ENCODE measurements at places on chromosomes 11 and 22.
A peak's percentile ranks its signal among the peaks of the same experiment; 100 is the strongest.

DNA sequence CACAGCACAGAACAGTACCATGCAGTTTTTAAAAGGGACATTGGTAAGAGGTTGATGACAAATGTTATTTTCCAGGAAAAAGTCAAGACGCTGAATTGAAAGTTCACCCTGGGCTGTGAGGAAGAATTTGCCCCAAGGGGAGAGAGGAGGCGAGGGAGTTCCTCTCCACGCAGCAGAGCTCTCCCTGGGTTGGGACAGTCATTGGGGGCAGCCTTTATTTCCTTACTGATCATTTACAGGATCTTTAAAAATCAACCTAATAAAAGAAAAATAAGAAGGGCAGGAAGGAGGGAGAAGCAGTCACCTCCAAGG is 49.9 kb upstream of the WNT7B start:
- no peak for DNase-seq

GRCh38 chr11:73335204-73335923 is 27.3 kb downstream of the ARHGEF17 start:
- DNase-seq = peak; percentile 62

- DNase-seq = no peak
Observed at GRCh38 chr11:44174842-44175241, 79.4 kb downstream of the EXT2 start.

GRCh38 chr11:65382804-65383368 is 440 bp upstream of the SLC25A45 start:
- DNase-seq = no peak

GRCh38 chr22:50688448-50688847 is 15.8 kb downstream of the SHANK3 start:
- DNase-seq = no peak

DNA sequence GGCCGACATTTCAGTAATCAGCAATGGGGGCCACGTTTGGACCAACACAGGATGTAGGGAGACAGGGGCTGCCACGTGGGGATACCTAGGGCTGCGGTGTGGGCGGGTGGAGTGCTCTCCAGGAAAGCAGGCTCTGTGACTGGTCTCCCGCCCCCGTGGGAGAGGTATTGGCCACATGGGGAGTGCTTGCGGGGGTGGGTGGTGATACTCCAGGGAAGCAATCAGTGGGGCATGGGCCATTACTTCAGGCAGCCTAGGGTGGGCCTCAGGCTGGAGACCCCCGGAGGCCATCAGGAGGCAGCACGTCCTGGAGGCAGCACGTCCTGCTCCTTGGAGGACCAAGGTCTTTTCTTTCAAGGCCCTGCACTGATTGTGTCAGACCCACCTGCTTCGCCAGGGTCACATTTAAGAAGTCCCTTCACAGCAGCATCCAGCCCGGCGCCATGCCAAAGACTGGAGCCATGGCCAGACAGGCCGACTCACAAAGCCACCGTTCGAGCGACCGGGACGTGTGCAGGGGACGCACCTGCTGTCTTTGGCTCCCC is 3.0 kb upstream of the MUC2 start:
- DNase-seq = no peak

DNA sequence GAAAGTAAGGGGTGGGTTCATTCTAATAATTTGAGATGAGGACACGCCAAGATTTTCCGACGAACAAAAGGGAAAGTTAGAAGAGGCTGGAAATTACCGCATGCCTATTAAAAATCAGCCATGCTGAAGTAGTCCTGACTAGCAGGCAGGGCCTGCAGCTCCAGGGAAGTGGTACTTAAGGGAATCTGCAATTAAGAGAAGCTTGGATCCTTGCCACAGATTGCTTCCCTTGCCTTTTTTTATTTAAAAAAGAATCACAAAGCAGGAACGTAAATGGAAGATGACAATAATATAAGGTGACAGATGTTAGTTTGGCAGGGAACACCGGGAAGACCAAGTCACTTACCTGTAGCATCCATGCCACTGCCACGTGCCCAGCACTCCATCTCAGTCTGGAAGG is 359.3 kb downstream of the CADM1 start:
- no peak for DNase-seq

GRCh38 chr11:134667175-134667500 is 255.1 kb upstream of the B3GAT1 start:
- no peak for DNase-seq

- DNase-seq = no peak
Observed at GRCh38 chr11:1267441-1268100, 41.9 kb downstream of the TOLLIP start.

GRCh38 chr11:129260750-129261149 is 68.6 kb upstream of the ARHGAP32 start:
- DNase-seq = no peak

DNA sequence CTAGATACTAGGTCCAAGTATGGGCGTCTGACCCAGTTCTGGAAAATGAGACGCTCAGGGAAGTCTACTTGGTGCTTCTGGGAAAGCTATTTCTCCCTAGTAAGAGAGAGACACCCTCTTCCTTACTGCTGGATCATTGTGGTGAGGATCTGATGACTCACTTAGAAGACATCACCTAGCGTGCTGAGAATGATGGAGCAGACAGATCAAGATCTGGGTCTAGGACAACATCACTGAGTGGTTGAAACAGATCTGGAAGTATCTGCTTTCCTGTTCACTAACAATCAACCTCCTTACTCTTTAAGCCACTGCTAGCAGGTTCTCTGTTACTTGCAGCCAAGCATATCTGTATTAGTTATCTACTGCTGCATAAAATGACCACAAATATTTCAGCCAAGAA is 38.3 kb upstream of the HMGXB4 start:
- DNase-seq = no peak

- DNase-seq = no peak
Observed at GRCh38 chr11:47854667-47855066, 6.5 kb upstream of the NUP160 start.

- peak; percentile 63 for DNase-seq
Observed at GRCh38 chr11:60193687-60194433, 11.0 kb upstream of the MS4A6A start.

- DNase-seq = no peak
Observed at GRCh38 chr11:45379162-45379863, 93.2 kb upstream of the SYT13 start.

GRCh38 chr22:30949934-30950660 is 18.5 kb downstream of the MORC2 start:
- DNase-seq = no peak

DNA sequence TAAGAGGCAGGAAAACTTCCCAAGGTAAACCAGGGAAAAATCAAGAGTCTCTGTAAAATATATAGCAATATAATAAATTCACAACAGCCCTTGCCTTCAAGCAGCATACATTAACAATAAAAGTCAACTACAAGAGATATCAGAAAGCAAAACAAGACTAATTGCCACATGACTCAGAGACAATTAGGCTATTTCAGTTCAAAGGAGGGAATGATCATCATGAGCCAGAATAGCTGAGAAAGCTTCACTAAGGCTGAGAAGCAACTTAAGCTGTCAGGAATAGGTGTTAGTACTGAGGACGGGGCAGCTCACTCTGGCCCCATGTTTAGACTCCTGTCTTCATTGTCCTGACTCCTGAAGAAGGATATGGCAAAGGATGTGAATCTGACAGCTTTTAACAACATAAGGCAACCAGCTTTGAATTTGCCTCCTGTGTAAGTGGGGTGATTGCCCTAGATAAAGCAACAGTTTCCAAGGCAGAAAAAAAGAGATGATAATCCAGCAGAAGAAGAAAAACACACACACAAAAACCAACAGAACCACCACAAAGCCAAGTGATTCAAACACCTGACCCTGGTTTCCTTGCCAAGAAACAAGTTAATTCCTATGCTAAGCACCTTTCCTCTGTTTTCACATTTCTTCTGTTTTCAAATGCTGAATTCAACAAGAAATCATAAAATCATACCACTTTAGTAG is 60.8 kb downstream of the SIK3 start:
- no peak for DNase-seq

GRCh38 chr11:134243913-134244312 is 9.2 kb downstream of the THYN1 start:
- no peak for DNase-seq

- no peak for DNase-seq
Observed at GRCh38 chr11:93484716-93485115, 58.5 kb downstream of the SMCO4 start.

DNA sequence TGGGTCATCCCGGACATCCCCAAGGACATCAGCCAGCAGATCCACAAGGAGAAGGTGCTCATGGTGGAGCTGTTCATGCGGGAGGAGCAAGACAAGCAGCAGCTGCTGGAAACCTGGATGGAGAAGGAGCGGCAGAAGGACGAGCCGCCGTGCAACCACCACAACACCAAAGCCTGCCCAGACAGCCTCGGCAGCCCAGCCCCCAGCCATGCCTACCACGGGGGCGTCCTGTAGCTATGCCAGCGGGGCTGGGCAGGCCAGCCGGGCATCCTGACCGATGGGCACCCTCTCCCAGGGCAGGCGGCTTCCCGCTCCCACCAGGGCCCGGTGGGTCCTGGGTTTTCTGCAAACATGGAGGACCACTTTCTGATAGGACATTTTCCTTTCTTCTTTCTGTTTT is 15.3 kb upstream of the FADD start:
- DNase-seq = no peak

DNA sequence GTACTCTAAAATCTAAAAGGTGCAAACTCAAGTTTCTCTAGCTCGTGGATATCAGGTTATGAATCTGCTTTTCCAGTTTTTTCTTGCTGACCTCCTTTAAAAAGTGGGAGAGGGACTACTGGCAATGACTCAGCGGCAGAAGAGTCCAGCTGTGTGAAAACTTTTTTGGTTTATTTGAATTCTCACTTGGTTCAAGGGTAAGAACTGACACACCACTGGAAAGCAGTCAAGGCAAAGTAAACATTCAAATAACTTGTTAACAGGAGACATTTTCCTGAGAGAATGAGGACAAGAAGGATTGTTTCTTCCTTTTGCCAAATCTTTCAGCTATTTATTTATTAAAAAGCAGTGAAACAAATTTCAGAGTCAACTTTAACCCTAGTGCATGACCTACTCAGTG is 36.1 kb downstream of the CDON start:
- no peak for DNase-seq

DNA sequence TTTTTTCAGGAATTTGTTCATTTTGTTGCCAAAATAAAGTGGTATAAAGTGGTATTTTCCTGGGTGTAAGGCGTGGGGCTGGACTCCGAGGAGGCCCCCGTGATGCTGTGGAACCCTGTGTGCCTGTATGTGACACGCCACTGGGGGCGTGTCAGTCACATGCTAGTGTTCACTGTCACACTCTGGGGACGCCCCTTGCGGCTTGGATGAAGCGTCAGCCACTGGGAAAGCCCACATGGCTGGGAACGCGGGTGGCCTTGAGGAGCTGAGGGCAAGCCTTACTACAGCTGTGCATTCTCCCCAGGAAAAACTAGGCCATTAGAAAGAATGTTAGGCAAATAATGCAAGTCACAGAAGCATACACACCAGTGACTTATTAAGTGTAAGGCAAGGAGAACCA is 77.0 kb upstream of the SLC25A18 start:
- no peak for DNase-seq

DNA sequence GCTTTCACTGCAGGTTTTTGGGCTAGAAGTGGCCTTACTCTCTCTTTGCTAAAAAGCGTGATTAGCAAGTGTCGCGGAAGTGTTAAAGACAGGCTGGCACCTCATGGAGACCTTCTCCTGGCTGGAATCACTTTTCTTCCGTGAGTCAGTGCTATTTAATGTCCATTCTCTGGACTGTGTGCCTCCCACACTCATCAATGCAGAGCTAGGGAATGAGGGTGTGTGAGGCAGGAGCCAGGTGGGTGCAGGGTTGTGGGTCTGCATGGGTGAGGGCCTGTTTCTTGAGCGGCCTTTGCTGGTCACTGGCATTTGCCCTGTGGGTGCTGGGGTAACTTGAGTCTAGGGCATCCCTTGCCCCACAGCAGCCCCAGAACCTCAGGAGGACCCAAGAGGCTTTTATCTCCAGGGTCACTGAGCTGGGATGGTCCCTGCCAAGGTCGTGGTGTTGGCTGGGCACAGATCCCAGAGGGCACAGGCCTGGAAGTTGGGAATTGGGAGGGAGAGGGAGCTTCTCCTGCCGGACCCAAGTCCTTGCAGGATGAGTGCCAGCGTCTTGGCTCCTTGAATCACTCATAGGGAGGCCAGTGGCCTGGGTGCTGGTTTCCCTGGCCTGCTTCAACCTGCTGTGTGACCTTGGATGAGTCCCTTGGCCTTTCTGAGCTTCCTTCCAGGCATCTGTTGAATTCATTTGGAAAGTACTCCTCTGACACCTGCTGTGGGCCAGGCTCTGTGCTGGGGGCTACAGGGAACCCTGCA is 30.0 kb downstream of the KIAA1671 start:
- no peak for DNase-seq

GRCh38 chr11:117443266-117444186 is 115.9 kb downstream of the CEP164 start:
- no peak for DNase-seq

- DNase-seq = no peak
Observed at GRCh38 chr11:77592727-77593126, 3.0 kb downstream of the AQP11 start.

DNA sequence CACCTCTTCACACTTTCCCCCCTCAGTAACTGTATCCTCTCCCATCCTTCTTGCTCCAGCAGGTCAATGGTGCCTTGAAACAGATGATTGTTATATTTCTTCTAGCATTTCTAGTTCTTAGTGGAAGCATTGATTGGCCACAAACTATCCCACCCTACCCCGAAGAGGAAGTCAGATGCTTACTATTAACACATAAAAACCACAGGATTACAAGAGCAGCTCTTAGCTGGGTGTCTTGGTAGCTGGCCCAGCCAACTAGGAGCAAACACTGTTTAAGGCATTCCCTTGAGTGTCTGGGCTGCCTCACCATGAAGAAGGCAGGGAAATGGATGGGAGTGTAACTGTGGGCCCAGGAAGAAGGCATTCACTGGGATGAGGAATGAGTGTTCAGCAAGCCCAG is 176.6 kb downstream of the GRIK4 start:
- DNase-seq = no peak

GRCh38 chr11:69385832-69386427 is 92.0 kb downstream of the MYEOV start:
- no peak for DNase-seq

- DNase-seq = no peak
Observed at GRCh38 chr22:30903876-30904460, 64.6 kb downstream of the MORC2 start.

- DNase-seq = no peak
Observed at GRCh38 chr11:98130117-98130625, 890.6 kb upstream of the CNTN5 start.

- DNase-seq = no peak
Observed at GRCh38 chr22:42296381-42296853, 26.0 kb upstream of the TCF20 start.

- DNase-seq = no peak
Observed at GRCh38 chr11:7595016-7595866, 78.1 kb downstream of the CYB5R2 start.

DNA sequence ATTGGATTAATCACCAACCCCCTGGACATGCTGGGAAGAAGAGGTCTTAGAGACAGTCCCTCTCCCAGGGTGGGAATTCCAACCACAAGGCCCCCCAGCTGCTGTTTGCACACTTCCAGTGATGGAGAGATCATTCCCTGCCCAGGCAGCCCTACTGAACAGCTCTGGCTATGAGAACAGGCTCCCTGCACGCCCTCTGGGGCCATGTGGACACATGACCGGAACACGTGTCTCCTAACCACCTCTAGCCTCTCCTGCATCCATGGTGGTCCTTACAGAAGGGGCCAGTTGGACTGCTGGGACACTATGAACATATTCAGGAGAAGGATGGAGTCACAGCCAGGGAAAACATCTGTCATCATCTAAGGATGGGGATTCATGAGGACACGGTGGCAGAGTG is 196.2 kb downstream of the MN1 start:
- DNase-seq = no peak

- DNase-seq = no peak
Observed at GRCh38 chr11:9397746-9398680, 13.6 kb downstream of the IPO7 start.
